ENCODE measurements at places on chromosomes 2 and 18.
A peak's percentile ranks its signal among the peaks of the same experiment; 100 is the strongest.

- DNase-seq = no peak
These were observed 590 bp downstream of the IFIH1 start for GRCh38 chr2:162317861-162318327.

DNA sequence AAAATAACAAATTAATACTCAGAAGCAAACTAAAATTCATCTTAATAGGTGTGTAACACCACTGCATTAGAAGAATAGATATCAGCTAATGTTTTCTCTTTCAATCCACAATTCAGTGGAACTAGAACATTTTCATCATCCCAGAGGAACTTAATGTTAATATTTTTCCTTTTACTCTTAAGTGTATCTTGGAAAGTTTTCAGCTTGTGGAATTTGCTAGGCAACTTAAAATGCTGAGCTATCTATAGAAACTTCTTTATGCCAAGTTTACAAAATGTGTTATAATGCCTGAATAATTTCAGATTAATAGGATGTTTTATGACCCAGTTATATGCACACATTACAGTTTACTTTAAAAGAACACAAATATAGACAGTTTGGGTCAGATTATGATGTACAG lies 86.6 kb upstream of the FAM237A start:
- peak; percentile 37 for DNase-seq

DNA sequence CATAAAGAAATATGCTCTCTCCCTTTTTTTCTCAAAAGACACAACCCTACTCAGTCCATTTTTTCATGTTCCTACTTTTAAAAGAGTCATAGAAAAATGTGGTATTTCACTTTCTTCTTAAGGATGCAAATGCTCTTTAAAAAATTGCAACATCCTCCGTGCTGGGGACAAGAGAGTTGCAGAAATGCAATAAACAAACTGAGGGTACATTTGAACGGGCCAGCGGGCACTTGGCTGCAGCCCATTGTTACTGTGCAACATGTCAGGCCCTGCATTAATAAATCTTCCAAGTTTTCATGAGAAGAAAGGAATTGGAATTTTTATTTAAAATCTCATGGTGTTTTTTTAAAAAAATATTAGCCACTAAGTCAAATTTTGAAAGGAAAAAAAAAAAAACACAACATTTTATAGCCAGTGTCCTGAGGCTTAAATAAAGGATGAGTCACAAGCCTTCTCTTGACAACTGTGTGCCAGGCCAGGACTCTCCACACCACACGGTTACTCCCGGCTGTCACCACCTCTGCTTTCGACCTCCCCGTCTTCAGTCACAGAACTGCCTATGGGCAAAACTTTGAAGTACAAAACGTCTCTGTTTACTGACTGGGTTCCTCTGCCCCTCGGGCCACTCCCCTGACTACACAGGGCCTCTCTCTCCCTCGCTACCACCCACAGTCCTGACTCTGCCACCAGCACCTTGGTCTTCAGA lies 57.5 kb upstream of the MFF start:
- DNase-seq = no peak

DNA sequence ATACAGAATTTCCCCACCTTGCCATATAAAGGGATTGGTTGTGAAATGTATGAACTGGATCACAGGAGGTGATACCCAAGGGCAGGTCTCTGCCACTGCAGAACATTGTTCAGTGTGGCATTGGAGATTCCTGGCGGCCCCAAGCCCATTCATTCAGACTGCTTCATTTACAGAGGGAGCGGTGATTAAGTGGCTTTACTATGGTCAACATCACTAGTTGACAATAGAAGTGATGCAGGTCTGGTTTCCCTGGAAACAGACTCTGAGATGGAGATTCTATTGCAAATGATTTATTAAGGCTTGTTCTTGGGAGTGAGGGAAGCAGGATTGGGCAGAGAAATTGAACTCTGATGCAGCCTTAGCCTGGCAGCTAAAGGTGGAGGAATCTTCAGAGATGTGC lies 62.4 kb downstream of the ZDBF2 start:
- DNase-seq = no peak

DNA sequence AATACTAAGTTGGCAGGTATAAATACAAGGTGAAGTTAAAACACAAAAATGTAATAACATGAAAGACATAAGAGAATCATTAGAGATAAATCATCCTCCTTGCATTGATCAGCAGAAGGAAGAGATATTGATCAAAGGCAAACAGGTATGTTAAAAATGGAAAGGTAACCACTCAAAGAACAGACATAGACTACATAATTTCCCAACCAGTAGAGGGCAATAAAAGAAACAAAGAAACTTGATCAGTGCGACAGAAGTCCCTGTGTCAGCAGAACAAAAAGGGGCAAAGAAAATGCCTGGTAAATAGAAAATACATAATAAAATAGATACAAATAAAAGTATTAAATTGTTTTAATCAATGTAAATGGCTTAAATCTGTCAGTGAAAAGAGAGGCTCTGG lies 53.6 kb downstream of the FAM228A start:
- no peak for DNase-seq

DNA sequence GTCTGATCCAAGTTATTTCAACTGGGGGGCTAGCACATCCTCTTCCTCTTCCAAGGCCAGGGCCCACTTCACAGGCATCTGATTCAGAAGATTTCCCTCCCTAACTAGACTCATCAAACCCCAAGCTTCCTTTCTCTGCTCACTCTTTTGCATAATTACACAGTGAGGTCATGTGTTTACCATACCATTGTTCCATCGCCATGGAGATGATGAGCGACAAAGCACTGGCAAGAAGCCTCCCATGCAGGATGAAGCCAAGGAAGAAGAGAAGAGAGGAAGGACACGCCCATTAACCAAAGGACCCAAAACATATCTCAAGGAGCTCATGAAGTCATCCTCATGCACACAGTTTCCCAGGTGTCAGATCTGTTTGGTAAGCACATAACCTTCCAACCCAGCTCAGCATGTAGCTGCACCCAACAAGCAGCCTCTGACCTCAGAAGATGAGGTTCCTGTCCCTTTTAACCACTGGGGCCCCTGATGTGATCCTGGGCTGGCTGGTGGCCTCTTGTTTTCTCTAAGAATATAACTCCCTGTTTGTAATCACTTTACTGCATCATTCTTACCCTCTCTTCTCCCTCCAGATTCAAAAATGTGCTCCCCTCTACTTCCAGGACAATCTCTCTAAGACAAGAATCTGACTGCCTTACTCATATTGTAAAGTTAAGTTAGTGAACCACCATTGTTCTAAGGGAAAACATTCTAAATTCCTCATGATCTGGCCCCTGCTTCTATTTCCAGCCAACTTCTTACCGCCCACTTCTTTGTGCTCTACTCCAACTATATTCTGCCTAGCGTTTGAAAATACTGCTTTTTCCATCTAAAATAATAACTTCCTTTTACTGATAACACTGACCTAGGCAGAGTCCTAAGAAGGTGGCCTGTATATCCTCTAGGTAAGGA lies 190.1 kb downstream of the TTC32 start:
- peak; percentile 96 for DNase-seq

- no peak for DNase-seq
These were observed 1420.6 kb upstream of the NXPH2 start for GRCh38 chr2:140200764-140201163.

GRCh38 chr2:43537137-43537536 lies 58.7 kb downstream of the THADA start:
- DNase-seq = no peak

- DNase-seq = no peak
These were observed 42.1 kb upstream of the KCNG2 start for GRCh38 chr18:79755496-79756142.

DNA sequence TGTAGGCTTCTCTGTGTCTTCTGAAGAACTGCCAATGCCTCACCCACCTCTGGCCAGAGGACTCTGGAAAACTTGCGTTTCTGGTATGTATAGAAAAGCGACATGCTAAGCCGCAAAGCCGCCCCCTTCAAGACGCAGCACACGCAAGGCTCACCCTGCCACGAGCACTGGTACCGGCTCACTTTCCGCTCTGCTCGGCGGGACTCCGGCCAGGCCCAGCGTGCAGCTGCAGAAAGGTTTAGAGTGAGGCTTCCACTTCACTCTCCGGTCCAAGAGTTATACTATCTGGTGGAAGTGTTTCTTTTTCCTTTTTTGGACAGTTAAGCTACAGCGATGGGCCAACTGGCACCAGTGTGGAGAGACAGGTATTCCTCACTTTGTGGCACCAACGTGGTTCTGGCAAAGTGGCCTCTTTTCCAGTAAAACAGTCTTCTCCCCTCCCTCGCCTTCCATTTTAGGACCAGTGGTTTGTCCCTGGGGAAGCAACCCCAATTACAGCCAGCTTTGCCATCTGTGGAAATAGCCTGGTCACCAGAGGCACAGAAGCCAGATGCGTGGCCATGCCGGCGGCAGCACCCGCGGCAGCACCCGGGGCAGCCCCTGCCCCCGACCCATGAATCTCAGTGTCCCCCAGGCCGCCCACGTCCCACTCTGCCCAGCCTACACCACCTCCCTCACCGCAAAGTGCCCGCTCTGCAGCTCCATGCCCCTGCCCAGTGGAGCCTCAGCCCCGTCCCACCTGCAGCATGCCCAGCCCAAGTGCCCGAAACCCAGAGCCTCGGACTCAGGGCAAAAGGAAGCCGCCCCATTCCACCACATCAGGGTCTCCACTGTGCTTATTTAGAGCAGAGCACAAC lies 91.6 kb upstream of the CTDP1 start:
- peak; percentile 65 for DNase-seq

DNA sequence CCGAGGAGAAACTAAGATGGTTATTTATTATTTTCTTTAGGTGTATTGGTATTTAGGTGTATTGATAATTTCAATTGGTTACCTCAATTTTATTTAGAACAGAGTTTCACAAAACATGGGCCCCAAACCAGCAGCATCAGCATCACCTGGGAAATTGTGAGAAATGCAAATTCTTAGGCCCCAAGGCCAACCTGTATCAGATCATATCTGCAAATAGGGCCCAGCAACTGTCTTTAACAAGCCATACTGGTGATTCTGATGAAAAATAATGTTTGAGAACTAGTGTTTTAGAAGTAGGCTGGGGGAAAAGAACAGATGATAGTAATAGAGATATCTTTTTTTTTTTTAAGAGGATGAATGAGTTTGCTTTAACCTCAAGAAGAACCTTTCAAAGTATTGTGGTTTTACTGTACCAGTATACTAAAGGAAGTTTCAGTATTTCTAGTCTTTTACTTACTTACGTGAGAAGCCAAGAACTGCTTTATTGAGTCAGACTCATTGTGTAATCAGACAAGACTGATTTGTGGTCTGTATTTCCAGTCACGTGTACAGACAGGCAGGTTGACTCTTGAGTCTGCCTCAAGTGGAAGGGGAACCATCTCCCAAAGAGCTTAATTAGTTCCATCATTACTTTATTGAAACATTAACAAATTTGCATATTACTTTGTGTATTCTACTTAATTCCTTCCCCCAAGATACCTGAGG lies 60.4 kb upstream of the GAREM1 start:
- DNase-seq = no peak

DNA sequence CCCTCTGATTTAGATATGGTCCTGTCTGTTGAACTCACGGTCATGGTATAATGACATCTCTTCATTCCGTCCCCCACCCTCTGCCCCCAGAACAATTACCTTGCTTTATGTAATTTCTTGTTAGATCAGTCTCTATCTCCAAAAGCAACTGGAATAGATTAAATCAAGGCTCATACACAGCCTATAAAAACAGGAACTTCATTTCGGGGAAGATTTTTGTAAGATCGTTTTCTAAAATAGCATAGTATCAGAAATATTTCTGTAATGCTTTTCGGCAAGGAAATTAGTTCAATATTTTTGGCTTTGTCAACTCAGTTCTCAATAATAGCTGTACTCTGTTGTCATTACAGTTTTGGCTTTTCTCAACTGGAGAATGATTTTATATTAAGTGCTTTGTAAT lies 157.2 kb downstream of the FMNL2 start:
- peak; percentile 39 for DNase-seq

DNA sequence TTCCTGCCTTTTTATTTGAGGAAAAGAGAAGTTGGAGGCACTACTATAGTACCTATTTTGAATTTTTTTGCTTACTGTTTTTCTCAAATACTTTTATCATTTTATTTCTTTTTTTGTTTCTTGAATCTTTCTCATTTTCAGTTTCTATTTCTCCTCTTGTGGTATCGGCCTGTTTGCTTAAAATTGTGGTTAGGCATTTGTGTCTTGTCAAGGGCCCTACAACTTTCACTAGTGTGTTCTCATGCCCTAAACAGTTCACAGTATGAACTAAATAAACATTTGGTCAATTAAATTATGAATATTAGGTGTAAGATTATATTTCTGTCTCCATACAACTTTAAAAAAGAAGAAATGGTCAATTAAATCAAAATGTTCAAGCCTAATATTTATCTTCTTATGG lies 613.5 kb downstream of the MBD2 start:
- no peak for DNase-seq

Data from muscle of back (tissue), 13 donors.